ENCODE measurements at places on chromosomes 13 and 19.

- no peak for DNase-seq
Measured at GRCh38 chr13:48475230-48475629, 57.6 kb downstream of the RCBTB2 start.

- DNase-seq, result no peak
Measured at GRCh38 chr19:18298601-18299000, 17.2 kb upstream of the JUND start.

GRCh38 chr19:40410030-40410389, 3.2 kb downstream of the PRX start:
- DNase-seq, result no peak

DNA sequence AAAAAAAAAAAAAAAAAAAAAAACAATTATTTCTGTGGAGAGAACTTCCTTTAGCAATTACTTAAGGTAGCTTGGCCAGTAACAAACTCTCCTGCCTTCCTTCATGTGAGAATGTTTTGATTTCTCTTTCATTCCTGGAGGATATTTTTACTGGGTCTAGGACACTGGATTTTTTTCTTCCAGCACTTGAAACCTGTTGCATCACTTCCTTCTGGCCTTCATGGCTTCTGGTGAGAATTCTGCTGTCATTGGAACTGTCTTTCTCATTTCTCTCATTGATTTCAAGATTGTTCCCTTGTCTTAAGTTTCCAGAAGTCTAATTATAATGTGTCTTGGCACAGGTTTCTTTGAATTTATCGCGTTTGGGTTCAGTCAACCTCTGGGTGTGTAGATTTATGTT, 19.3 kb upstream of the RAB20 start:
- DNase-seq, result no peak

DNA sequence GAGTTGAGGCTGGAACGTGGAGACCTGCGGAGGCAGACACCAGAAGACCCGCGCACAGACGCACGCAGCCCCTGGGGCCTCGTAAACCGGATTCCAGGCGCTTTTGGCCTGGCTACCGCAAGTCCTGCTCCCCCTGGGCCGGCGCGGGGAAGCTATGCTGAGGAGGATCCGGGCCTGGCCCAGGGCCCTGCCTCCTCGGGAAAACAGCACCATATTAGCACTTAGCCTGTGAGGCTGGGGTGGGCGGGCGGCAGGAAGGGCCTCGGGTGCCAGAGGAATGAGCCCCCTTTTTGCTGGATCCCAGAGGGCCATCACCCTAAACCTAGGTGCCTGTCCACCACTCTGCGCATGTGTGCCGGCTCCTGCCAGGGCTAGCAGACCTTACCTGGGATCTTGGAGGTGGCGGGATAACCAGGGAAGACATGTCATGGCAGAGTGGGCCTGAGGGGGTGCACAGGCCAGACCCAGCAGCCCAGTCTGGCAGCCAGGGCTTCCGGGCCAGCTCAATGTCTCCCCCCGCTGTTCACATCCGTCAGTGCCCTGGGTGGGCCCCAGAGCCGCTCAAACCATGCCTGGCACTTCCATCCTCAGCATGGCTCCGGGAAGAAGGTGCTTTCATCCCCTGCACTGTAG, 7.3 kb downstream of the ELOF1 start:
- no peak for DNase-seq

- no peak for DNase-seq
Measured at GRCh38 chr13:25816239-25816638, 235.6 kb downstream of the SHISA2 start.

GRCh38 chr13:98519976-98520375, 56.9 kb downstream of the STK24 start:
- DNase-seq, result no peak

GRCh38 chr19:55472463-55472862, 4.0 kb upstream of the ZNF628 start:
- no peak for DNase-seq

DNA sequence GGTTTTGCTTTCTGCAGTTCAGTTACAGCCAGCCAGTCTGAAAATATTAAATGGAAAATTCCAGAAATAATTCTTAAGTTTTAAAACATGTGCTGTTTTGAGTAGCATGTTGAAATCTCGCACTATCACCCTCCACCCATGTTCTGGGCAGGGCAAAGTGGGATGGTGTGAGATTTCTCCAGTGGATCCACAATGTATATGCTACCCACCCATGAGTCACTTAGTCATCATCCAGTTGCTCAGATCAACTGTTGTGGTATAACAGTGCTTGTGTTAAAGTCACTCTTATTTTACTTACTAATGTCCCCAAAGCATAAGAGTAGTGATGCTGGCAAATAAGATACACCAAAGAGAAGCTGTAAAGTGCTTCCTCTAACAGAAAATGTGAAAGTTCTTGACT, 56.4 kb downstream of the CYSLTR2 start:
- DNase-seq, result no peak

- DNase-seq, result no peak
Measured at GRCh38 chr13:24272452-24273161, 36.8 kb upstream of the C1QTNF9 start.

- DNase-seq, result peak; percentile 15
Measured at GRCh38 chr13:46295491-46296114, 83.9 kb downstream of the LRRC63 start.

GRCh38 chr19:19820774-19821320, 703 bp downstream of the ZNF506 start:
- no peak for DNase-seq

DNA sequence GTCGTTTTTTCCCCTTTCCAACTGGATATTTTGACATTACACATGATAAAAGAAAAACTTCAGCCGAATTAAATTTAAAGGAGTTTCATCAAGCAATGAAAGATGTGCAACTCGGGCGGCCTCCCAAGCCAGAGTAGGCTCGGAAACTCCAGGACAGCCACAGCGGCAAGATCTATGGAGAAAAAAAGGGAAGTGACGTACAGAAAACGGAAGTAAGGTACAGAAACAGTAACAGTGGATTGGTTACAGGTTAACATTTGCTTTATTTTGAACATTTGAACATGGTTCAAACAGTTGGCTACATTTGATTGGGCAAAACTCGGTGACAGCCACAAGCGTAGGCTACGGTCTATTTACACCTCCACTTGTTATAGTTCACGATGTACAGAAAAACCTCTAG, 30.5 kb upstream of the FAM124A start:
- DNase-seq, result no peak

- no peak for DNase-seq
Measured at GRCh38 chr19:4930664-4931063, 21.4 kb downstream of the UHRF1 start.

DNA sequence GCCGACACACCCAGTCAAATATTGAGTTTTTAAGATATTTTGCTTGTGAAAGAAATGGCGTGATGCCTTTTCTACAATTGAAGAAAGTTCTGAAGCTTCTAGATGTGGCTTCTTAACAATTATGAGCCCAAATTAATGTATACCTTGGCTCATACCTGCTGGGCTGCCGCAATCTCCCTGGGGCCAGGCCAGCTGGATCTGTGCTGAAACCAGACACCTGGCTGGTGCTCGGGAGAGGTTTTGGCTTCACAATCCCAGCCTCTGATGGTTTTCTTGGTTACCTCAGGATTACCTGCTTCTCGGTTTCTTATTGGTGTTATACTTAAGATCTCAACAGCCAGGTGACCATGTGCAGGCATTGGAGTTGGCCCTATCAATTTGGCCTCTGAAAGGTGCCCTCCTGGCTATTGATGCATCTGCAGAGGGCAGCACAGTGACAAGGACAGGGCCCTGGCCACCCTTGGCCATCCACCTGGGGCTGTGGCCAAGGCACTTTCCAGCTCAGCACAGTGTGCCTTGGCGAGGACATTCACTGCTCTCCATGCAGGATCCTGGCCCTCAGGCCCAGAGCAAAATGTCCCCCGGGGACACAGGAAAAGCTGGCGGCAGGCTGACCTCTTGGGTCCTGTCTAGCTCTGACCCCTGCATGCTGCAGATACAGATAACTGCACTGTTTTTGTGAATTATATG, 305.0 kb downstream of the ZNF536 start:
- DNase-seq, result no peak

- no peak for DNase-seq
Measured at GRCh38 chr13:31903111-31903815, 128.3 kb upstream of the FRY start.

GRCh38 chr13:48299591-48299990, 4.0 kb upstream of the RB1 start:
- no peak for DNase-seq

GRCh38 chr13:35789335-35790165, 313.1 kb upstream of the MAB21L1 start:
- no peak for DNase-seq

GRCh38 chr19:39745643-39746042, 7.8 kb upstream of the CLC start:
- no peak for DNase-seq

- no peak for DNase-seq
Measured at GRCh38 chr13:46896341-46897137, at the start of gene HTR2A. HTR2A (minus strand) TSS chr13:46897053; CDS start chr13:46895906, 1,147 bp downstream.

- no peak for DNase-seq
Measured at GRCh38 chr13:25929816-25930215, 122.0 kb downstream of the SHISA2 start.

DNA sequence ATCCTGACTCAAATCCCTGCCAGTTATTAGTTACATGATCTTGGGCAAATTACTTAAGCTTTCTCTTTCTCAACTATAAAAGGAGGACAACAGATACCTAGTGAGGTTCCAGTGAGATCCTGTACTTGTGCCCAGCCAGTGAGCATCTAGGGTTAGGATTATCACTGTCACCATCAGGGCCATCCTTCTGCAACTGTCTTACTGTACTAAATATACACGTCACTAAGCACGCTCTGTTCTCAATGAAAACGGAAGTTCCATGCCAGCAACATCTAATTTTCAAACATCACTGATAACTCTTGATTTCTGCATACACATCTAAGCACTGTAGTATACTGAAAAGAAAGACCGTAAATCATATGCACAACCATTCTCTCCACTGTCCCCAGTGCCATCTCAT, 70.0 kb downstream of the FOXO1 start:
- DNase-seq, result no peak

GRCh38 chr19:15279326-15279904, 47.2 kb upstream of the EPHX3 start:
- DNase-seq, result no peak

DNA sequence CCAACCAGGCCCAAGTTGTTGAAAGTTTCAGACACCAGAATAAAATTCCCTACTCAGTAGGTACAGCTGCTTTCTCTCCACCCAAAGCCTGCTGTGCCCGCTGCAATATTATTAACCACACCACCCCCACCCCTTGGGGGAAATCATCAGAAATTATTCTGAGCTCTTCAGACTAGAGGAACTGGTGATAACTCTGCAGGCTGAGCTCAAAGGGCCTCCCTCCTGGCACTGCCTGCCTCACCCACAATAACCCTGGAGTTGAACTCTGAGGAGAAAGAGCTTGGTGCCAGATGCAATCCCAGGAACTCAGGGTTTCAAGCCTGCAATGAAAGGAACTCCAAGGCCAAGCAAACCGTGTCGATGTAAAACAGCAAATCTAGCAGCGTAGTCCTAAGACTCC, 381.7 kb upstream of the ZNF507 start:
- no peak for DNase-seq

DNA sequence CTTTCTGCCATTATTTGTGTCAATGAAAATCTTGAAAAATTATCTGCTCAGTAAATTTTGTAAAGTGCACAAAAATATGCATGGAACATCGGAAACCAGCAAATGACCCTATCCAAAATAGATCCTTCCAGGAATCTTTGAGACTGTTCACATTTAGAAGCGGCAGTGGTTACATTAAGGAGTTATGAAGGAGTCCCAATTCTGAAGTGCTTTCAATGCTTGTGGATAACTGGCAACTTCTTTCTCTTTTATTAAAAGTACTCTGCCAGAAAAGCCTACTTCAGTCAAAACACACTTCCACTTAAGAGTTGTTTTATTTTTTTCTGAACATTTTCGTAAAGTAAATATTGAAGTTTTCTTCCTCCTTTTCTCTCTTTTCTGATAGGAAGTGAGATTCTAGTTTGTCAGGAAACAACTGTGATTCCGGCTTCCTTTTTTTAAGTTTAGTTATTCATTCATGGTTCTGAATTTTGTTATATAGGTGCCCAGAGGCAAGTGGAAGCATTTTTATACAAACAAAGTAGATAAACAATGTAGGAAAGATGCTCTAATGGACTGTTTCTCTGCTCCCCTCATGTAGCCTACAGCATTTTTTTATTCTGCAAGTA, 83.5 kb downstream of the PCDH9 start:
- no peak for DNase-seq

GRCh38 chr19:48502350-48503018, 9.2 kb downstream of the LMTK3 start:
- DNase-seq, result no peak

DNA sequence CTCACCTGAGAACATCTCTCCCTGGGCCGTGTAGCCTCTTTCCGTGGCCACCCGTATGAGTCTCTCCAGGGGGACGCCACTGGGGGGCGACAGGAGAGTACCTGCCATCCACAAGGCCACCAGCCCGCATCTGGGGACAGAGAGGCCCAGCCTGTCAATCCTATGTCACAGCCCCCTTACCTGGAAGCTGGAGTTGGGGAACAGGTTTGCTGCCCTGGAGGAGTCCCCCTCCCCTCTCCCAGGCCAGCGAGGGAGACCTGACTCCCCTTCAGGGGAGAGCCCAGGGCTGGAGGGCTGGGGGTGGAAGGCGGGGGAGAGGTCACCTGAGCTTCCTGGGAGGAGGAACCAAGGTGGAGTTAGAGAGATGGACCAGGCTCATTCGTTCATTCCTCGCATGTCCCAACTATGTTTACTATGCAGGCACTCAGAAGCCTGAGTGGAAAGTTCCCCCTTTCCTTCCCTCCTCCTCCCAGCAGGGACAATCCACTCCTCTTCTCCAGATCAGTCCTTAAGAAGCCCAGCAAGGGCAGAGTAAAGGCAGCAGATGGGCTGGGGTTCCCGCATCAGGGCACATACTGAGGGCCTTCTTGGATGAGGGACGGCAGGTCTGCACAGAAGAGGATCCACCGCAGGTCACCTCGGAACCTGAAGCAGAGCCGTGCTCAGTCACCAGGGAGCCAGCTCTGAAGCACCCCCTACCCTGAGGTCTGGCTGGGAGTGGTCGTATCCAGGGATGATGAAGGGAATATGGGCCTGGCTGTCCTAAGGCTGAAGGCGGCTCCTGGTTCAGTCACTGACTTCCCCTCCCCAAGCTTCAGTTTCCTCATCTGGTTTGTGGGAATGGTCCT, 5.5 kb downstream of the ACTMAP start:
- DNase-seq, result no peak

- no peak for DNase-seq
Measured at GRCh38 chr19:51367255-51367564, 1.0 kb upstream of the ETFB start.

- DNase-seq, result no peak
Measured at GRCh38 chr19:29483944-29484581, 41.7 kb upstream of the VSTM2B start.

- no peak for DNase-seq
Measured at GRCh38 chr13:63938851-63939250, 2523.2 kb upstream of the PCDH20 start.

- DNase-seq, result no peak
Measured at GRCh38 chr19:29402563-29402962, 123.2 kb upstream of the VSTM2B start.

Measured in activated T-cell treated with anti-CD3 and anti-CD28 coated beads for 24 hours (primary cell).